Adrenal gland (tissue), 19 donors: ENCODE measurements at places on chromosomes 3 and 15. TPM values are rescaled to one million over a fixed set of nuclear protein-coding genes. Genes with fewer than 3 reads are reported as not detected.
A peak's percentile ranks its signal among the peaks of the same experiment; 100 is the strongest.

DNA sequence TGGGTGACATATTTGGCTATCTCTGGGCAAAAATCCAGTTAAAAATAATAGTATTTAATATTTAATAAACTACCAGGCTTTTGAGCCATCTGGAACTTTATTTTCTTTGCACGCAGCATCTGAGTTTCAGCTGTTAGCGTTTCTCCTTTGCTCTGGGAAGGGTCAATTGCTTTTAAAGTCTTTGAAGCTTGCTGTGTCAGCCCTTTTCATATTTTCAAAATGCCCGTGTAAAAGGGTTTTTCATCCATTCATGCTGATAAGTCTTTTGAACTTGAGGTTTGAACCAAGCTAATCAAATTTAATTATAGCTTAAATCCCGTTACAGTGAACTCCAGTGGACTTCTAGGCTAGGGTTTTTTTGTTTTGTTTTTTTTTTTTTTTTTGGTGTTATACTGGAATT is 79.1 kb downstream of the SLC25A26 start:
- no peak for DNase-seq

The TOP2B gene
- 99.3 TPM for total RNA-seq

GRCh38 chr3:161323926-161324621 is 47.2 kb downstream of the SPTSSB start:
- DNase-seq: no peak

GRCh38 chr3:17300441-17300840 is 415.7 kb downstream of the PLCL2 start:
- DNase-seq: no peak

DNA sequence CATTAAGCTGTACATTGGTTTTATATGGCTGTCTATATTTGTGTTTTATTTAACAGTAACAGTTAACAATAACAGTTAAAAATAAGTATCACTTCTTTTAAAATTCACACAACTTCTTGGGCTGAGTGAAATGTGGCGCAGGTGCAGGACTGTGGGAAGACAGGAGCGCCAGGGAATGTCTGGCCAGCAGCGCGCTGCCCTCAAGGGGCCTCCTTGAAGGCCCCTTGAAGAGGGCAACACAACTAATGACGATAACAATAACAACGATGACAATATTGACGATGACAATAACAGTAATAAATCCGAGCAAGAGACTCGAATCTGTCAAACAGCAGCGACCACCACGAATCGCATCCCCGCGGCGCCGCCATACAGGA is 411 bp upstream of the PPP2R3A start:
- DNase-seq: no peak

- no peak for DNase-seq
These were observed 83.8 kb downstream of the FAM174B start for GRCh38 chr15:92571824-92572223.

The PDCD6IP gene
- 92.1 TPM for total RNA-seq

The BTBD1 gene
- 48.7 TPM for total RNA-seq

- no peak for DNase-seq
These were observed 36.6 kb downstream of the AMOTL2 start for GRCh38 chr3:134337511-134338200.

DNA sequence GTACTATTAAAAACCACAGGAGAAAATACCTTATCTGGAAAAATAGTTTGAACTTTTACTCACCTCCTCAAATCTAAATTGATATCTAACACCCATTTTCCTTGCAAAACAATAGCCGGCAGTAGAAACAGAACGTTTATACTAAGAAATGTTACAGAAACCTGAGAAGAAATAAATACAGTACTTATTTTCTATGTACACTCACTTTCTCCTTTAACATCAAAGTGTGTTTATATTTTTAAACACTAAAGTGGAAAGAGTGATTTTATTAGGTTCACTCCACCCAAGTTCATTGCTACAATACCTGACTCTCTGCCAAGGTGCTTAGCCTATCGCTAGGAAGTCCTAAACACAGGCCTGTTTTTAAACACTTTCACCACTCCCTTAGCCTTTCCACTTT is 87.8 kb upstream of the TJP1 start:
- no peak for DNase-seq

- DNase-seq: no peak
These were observed 17.4 kb downstream of the SH3BP5 start for GRCh38 chr3:15315003-15315402.

DNA sequence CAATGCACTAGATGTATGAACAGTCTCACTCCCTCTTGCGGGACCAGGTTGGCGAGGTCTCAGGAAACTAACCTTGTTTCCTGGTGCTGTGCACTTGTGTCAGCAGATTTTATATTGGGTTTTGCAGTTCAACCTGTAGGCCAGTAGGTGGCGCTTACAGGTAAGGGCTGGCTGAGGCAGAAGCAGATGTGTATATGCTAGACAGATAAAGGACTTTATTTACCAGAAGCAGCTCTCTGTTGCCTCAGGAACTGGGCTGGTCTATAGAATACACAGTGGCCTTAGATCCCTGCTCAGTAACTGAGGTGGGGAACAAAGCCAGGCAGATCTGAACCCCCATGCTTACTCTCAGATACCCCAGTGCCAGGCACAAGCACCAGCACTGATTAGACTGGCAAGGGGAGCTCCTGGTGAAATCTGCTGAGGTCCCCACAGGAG is 296.8 kb downstream of the DOCK3 start:
- DNase-seq: peak; percentile 37

The SKIL gene
- 51.7 TPM for total RNA-seq

The FETUB gene
- not detected for total RNA-seq

DNA sequence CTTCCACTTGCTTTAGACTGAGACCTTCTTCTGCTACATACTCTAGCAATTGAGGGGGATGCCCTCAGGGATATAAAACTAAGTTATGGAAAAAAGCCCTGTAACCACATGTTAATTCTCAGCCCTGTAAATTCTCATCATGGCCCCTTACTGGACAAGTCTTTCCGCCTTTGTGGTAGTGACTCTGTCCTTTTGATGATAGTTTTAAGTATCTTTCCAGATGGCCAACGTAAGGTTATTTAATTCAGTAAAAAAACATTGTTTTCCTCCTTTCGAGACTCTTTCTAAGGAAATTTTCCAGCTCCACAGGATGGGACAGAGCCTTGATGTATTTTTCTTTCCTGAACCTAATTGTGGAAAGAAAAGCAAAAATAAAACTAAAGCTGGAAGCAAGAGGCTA is 25.3 kb upstream of the TM4SF4 start:
- DNase-seq: no peak

The PRR23A gene
- not detected for total RNA-seq

GRCh38 chr15:33907326-33907725 is 61.0 kb upstream of the CHRM5 start:
- no peak for DNase-seq

GRCh38 chr3:72482589-72483321 is 365.5 kb downstream of the SHQ1 start:
- DNase-seq: peak; percentile 92

The OR4F6 gene
- not detected for total RNA-seq

- DNase-seq: no peak
These were observed 46.2 kb downstream of the DENND6A start for GRCh38 chr3:57646723-57647122.

The P2RY14 gene
- 2.4 TPM for total RNA-seq

The ADAMTS7 gene
- total RNA-seq: 11.6 TPM

The SLCO2A1 gene
- 24.1 TPM for total RNA-seq

DNA sequence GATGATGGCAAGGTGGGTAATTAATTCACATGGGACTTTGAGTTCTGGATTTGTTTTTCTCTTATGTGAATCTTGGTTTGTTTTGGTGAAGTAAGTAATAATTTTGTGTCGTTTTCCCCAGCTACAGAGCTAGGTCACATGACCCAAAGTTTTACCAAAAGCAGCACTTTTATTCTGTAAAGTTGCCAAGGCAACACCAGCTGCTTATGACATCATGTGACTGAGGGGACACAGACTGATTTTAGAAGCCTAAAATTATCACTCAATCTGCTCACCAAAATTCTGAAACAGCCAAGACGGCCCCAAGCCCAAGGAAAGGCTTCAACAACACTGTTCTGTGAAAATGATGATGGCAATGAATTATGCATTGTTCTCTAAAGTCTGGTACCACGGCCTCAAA is 63.9 kb downstream of the MEX3B start:
- DNase-seq: no peak

The ZSCAN29 gene
- 11.1 TPM for total RNA-seq

The GP5 gene
- 0.28 TPM for total RNA-seq

- DNase-seq: no peak
These were observed 5.3 kb downstream of the ZNF620 start for GRCh38 chr3:40511031-40511718.

The PRRT3 gene
- 5.8 TPM for total RNA-seq

The QTRT2 gene
- 40.8 TPM for total RNA-seq

- no peak for DNase-seq
These were observed 316.3 kb downstream of the OXSM start for GRCh38 chr3:26106228-26106627.

The PLA2G4F gene
- total RNA-seq: not detected

- no peak for DNase-seq
These were observed 217.3 kb downstream of the RORA start for GRCh38 chr15:61011576-61012336.

DNA sequence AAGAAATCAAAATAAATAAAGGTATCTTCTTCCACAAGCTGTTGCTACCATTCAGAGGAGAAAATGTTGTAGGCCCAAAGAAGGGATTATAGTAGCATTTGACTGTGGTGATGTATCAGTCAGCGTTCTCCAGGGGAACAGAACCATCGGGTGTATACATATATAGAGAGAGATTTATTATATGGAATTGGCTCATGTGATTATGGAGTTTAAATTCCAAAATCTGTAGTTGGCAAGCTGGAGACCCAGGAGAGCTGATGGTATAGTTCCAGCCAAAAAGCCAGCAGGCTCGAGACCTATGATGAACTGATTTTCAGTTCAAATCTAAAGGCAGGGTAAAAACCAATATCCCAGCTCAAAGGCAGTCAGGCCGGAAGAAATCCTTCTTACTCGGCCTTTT is 7.4 kb upstream of the SPG21 start:
- DNase-seq: no peak

- DNase-seq: no peak
These were observed 35.4 kb upstream of the RBMS3 start for GRCh38 chr3:29245441-29245840.

- DNase-seq: no peak
These were observed 2.8 kb upstream of the OR5K1 start for GRCh38 chr3:98460220-98460619.

The PAK6 gene
- 19.6 TPM for total RNA-seq

The FEM1B gene
- total RNA-seq: 57.7 TPM

The CEP70 gene
- 15.6 TPM for total RNA-seq

The ZIC4 gene
- not detected for total RNA-seq

The BLM gene
- 6.8 TPM for total RNA-seq

- no peak for DNase-seq
These were observed 7.4 kb downstream of the TRANK1 start for GRCh38 chr3:36937492-36937891.

GRCh38 chr3:139297588-139298311 is 46.1 kb upstream of the MRPS22 start:
- no peak for DNase-seq

GRCh38 chr15:78396976-78397375 is 41.0 kb upstream of the IREB2 start:
- DNase-seq: peak; percentile 88

The SERPINI2 gene
- total RNA-seq: not detected

The FRMD5 gene
- 9.4 TPM for total RNA-seq

GRCh38 chr3:11735638-11736037 is 91.9 kb upstream of the VGLL4 start:
- DNase-seq: no peak

The SLC22A14 gene
- 0.14 TPM for total RNA-seq

DNA sequence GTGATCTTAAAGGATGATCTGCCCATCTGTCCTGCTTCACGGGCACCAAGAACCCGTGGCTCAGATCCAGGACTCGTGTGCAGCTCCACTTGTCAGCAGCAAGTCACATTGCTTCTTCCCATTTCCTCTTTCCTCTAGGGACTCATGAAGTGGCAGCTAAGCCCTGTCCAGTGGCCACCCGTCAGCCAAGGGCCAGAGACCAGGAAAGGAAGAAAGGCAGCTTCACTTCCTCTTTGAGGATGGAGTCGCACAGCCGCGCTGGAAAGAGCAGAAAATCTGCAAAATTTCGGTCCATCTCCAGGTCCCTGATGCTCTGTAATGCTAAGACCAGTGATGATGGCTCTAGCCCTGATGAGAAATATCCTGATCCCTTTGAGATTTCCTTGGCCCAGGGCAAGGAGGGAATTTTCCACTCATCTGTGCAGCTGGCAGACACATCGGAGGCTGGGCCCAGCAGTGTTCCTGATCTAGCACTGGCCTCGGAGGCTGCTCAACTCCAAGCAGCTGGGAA is 28.5 kb downstream of the IL16 start:
- peak; percentile 39 for DNase-seq

DNA sequence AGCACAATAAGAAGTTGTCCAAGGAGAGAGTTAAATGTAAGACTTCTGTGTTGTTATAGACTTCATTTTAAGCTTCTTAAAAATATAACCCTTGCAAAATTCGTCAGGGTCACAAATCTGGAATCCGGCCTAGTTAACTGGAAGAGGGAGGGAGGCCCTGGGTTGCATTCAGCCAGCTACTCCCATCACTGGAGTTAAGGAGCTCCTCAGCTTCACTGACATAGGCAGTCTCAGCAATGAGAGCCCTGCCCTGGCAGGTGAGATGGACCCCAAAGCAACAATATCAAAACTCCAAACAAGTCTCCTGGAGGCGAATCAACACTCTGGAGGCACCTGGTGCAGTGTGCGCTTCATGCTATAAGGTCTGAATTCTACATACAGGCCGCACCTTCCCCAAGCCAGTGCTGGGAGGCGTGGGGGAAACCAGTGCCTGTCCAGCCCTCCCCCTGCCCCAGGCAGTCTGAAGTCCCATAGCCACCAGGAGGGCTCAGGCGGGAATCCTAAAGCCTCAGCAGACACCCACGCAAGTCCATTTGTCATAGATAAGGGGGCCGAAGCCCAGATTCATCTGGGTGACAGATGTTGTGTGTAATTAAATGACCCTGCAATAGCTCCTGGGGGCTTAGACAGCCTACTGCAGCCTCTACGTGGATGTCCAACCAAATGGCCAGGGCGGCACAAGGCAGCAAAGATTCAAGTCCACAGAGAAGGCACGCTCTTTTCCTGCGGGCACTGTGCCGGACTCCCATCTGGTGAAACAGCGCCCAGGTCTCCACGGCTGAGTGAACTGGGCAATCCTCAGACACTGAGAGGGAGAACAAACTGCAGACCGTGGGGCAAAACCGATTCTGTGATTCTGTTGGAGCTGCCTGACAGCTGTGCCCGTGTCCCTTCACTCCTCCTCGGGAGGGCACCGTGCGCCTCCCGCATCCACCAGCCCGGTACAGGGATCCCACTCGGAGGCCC is 64.9 kb downstream of the ATP10A start:
- DNase-seq: peak; percentile 27

GRCh38 chr15:31461911-31462480 is 135.4 kb downstream of the KLF13 start:
- DNase-seq: no peak

DNA sequence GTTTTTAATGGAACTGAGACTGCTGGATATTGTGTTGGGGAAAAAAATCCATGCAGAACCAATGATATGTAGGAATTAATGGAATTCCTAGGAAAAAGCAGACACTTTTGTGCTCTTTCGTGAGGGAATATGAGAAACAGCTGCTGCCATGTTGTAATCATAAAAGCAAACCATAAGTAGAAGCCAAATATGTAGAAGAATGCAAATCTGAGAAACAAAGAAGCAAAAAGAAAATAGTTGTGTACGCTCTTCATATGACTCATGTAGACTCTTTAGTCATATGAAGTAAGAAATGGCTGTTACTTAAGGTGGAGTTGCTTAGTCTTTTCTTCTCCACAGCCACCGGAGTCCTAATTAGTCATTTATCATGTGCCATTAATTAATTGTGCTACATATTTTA is 298.6 kb upstream of the ZNF717 start:
- no peak for DNase-seq

GRCh38 chr3:173440514-173440913 is 43.0 kb downstream of the NLGN1 start:
- DNase-seq: no peak

GRCh38 chr3:25916321-25916720 is 126.4 kb downstream of the OXSM start:
- DNase-seq: no peak
